A673 (cell line): ENCODE measurements at places on chromosomes 12 and 14.

GRCh38 chr12:129807136-129807535 is 96.7 kb downstream of the TMEM132D start:
- no peak for DNase-seq

GRCh38 chr14:72738161-72738611 is 155.7 kb downstream of the DPF3 start:
- DNase-seq = no peak

- peak; percentile 82 for DNase-seq
Measured at GRCh38 chr14:89365061-89365801, 51.8 kb downstream of the FOXN3 start.

- no peak for DNase-seq
Measured at GRCh38 chr12:120588948-120589930, 8.0 kb upstream of the POP5 start.

DNA sequence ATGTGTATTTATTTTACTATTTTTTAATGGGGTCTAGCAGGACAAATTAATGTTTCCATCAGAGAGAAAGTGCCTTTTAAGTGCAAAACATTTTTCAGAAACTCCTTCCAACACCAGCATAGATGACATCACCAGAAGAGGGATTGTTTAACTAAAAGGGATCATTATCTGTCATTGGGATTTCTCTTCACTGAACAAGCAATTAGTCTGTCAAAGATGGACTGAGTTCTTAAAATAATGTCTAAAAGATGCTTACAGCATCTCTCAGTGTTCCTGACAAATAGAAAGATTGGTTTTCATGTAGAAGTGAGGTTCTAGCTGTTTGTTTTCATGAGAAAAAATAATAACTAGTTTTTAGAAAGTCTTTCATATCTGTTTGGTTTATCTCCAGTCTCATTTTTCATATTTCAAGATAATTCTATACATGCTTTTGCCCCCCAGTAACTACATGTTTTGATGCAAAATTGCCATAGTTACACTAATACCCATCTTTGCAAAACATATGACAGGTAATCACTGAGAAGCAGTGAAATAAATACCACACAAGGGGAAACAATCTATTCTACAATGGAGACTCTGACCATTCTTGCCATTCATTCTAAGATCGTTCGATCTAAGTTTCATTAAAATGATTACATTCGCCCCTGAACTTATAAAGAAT is 850.3 kb downstream of the GALC start:
- DNase-seq = no peak

DNA sequence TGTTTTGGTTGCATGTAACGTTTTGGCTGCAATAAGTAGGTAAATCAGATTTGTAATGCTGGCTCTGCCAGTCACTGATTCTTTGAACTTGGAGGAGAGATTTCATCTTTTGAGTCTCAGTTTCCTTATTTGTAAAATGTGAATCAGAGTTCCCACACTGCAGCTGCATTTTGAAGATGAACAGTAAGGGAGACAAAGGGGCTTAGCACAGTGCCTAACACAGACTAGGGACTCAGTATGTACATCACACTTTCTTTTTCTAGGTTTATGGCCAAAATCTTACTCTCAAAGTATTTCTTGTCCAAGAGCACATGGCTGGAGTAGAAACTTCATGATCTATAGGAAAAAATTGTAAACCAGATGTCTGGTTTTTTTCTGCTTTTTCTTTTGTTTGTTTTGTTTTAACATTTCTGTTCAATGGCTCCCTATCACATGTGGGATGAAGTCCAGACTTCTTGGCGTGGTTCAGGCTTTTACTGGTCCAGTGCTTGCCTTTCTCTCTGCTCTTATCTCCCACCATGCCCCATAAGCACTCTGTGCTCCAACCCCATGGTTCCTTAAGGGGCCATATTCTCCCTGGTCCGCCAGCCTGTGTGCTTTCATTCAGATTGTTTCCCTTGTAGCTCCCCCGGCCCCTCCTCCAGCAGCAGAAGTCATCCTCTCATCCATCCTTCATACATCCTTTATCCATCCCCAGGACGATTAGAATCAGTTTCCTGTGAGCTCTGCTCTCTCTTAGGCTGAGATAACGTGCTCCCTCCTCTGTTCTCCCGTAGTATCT is 58.0 kb downstream of the SYNE2 start:
- no peak for DNase-seq

- no peak for DNase-seq
Measured at GRCh38 chr12:130614530-130614905, 101.6 kb downstream of the RIMBP2 start.

DNA sequence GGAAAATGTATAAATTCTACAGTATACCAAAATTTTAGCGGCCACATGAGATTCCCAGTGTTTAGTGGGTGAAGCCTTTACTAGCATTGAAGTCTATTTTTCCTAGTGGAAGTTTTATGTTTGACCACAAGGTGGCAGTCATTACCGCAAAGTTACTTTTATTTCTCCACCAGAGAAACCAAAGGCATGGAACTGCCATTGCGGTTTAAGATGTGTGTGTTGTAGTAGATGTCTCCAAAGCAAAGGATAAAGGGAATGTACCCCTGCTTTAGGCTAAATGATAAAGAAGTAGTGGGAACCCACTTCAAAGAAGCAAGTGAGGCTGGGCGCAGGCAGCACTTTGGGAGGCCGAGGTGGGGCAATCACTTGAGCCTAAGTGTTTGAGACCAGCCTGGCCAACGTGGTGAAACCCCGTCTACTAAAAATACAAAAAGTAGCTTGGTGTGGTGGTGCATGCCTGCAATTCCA is 140.5 kb downstream of the PRKCH start:
- DNase-seq = peak; percentile 80

DNA sequence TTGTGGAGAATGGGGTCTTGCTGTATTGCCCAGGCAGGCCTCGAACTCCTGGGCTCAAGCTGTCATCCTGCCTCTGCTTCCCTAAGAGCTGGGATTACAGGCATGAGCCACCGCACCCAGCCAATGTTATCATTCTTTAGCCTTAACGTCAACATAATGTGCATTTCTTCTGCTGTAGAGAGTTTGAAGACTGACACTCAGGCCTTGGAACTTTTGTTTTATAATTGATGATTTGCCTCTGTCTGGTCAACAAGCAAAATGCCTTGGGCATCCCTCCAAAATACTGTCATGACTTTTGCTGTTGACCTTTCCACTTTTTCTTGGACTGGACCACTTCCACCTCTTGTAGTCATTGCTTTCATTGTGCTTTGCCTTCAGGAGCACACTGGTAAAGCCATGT is 29.0 kb downstream of the FAM234B start:
- DNase-seq = no peak

DNA sequence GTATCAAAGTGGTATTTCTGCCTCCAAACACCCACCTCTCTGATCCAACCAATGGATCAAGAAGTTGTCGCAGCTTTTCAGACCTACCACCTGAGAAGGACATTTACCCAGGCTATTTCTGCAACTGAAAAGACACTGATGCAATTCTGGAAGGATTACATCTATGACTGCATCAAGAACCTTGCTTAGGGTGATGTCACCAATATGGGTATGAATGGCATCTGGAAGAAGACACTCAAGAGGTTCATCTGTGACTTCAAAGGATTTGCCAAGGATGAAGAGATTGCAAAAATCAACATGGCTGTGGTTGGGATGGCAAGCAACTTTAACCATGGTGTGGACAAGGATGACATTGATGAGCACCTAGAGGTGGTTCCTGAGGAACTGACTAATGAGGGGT is 154.2 kb downstream of the PCNX1 start:
- DNase-seq = no peak

GRCh38 chr12:124616394-124617221 is 49.2 kb upstream of the NCOR2 start:
- no peak for DNase-seq

- no peak for DNase-seq
Measured at GRCh38 chr12:31964280-31964679, 5.1 kb downstream of the RESF1 start.

DNA sequence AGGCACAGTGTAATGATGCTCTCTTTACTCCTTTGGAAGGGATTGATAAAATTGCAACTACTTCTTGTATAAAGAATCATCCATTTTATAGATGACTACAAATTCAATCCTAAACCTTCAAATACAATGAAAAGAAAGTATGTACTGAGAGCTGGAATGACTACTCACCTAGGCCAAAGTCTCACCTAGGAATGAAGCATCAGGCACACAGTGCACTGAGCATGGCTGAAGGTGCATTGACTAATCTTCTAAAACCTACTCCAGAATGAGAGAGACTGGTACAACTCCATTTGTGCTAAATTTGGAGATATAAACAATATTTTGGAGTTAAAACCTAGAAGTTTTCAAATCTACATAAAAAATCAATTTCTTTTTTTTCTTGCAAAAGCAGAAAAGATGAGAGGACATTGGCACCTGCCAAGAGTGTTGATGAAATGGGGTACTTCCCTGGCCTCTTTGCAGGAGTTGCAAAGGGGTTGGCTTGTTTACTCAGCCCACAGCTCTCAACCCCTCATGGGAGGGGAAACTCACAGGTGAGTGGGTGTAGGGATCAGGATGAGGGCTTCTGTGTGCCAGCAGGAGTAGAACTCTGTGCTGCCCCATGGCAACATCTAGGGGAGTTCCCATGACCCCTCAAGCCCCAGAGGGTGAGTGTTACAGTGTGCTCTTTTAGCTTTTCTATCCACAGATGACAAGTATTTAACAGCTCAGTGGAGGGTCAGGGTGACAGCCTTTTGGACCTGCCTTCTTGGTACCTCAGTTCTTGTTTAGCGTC is 31.3 kb downstream of the CLECL1 start:
- DNase-seq = no peak

DNA sequence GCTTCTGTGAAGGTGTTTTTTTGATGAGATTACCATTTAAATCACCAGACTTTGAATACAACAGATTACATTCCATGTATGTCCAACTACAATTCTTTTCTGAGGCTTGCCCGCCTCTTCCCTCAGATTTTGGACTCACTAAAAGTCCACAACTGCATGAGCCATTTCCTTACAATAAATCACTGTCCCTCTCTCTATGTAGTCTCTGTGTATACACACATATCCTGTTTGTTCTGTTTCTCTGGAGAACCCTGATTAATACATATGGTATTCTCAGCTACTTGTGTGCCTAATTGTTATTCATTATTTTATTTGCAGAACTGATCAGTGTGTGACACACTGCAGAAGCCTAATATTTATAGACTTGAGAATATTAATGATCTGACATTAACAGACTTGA is 2.4 kb upstream of the MIPOL1 start:
- DNase-seq = no peak

- peak; percentile 13 for DNase-seq
Measured at GRCh38 chr14:72485695-72486094, 408.2 kb downstream of the DPF3 start.

DNA sequence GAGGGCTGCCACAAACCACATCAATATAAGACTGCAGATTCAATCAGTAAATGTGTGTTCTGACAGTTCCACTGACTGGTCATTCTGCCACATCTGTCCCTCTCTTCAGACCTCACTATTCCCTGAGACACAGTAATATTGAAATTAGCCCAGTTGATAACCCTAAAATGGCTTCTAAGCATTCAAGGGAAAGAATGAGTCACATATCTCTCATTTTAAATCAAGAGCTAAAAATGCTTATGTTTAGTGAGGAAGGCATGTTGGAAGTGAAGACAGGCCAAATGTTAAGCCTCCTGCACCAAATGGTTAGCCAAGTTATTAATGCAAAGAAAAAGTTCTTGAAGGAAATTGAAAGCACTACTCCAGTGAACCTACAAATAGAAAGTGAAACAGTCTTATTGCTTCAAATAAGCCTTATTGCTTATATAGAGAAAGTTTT is 24.5 kb upstream of the KIF21A start:
- no peak for DNase-seq

- DNase-seq = peak; percentile 54
Measured at GRCh38 chr12:119036878-119037825, 55.8 kb downstream of the SRRM4 start.

GRCh38 chr12:49763006-49763591 is 21.7 kb downstream of the TMBIM6 start:
- peak; percentile 79 for DNase-seq

DNA sequence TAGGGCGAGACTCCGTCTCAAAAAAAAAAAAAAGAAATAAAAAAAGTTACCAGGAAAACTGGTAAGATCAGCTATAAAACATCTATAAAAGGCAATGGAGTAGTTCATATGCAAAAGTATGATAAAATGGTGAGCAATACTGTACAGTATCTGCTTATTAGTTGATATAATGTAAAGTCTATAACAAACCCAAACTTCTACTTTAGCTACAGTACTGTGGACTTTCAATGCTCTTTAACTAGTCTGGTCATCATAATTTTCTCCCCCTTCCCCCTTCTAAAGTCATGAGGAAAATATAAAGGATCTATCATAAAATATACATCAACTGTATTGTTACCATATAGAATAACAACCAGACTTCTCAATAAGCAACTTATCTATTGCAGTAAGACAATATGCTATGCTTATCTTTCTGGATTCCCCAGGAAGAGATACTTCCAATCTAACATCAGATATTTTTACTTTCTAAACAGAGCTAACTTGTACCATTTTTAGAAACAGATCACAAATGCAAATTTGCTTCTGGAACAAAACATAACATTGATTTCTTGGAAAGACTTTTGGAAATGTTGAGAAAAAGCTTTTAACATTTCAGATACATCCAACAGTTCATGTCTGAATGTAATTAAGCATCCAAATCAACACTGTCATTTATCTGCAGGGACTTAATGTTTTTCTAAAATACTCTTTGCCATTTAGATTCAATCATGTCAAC is 43.8 kb downstream of the MDM2 start:
- no peak for DNase-seq

DNA sequence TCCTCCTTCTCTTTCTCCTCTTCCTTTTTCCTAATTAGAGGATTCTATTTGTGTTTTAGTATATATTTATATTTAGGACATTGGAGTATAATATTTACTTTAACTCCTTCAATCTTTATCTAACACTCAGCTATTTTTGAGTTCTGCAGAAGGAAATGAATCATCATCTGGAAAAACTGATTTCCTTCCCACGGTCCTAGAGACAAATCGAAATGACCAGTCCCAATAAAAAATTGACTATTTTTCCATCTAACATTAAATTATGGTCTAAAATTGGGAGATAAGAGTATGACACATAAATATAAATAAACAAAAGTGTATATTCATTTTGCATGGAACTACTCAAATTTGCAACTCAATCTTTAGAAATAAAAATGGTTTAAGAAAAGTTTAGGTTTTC is 167.4 kb downstream of the TMTC3 start:
- DNase-seq = no peak

GRCh38 chr12:126998031-126998430 is 1268.9 kb upstream of the TMEM132C start:
- DNase-seq = no peak

GRCh38 chr12:94122591-94122990 is 25.8 kb upstream of the PLXNC1 start:
- DNase-seq = no peak

DNA sequence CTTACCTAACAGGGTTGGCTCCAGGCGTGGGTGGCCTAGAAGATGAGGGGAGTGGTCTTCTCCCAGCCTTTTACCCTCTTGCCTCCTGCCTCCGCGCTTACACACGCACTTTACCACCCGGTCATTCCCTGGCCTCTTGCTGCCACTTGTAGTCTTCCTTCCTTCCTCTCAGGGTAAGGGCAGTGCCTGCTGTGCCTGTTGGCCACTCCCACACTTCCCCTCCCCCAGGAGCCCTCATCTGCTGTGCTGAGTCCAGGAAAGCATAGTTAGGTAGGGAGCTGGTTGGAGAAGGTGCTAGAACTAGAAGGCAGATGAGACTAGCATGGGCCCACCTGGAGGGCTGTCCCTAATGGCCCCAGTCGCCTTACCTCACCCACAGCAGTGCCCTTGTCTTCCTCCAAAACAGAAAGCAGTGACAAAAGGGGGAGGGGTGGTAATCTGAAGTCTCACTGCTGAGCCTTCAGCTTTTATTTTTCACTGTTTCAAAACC is 54.3 kb upstream of the SRSF5 start:
- DNase-seq = no peak

- DNase-seq = no peak
Measured at GRCh38 chr14:24054646-24055045, 2.8 kb downstream of the CARMIL3 start.
